Tracheal epithelial cell (primary cell): ENCODE measurements at places on chromosomes 7 and 10. TPM values are rescaled to one million over a fixed set of nuclear protein-coding genes. Genes with fewer than 3 reads are reported as not detected.

FAM25C gene
- not detected in 2 replicates for total RNA-seq

JAKMIP3 gene
- total RNA-seq: not detected in 2 replicates

TLX1 gene
- under 0.01 TPM in 1 of 2 replicates, not detected in the other for total RNA-seq

PSD gene
- 0.43 and 4.6 TPM in 2 replicates for total RNA-seq

GNAT3 gene
- total RNA-seq: not detected in 2 replicates

ACHE gene
- total RNA-seq: 0.24 TPM in 1 of 2 replicates, not detected in the other
